NCI-H774 (cell line): ENCODE measurements at places on chromosomes 5 and 9.

DNA sequence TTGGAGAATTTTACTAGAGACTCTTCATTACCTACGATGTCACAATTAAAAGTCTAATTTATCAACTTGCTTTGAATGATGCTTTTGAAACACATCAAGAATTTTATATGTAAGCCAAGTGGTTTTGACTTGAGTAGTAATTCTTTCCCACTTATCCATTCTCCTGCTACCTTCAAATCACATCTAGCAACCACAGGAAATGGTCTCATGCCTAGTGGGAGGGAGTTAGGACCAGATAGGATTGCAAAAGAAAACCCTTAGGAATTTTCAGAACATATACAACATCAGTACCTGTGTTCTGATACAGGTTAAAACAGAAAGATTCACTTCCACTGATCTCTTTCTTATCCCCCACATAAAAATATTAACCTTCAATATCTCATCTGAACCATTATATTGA lies 260.4 kb downstream of the CWC27 start:
- no peak for DNase-seq

GRCh38 chr5:148913985-148914431 lies 87.6 kb downstream of the ADRB2 start:
- DNase-seq, result no peak

- DNase-seq, result no peak
Measured at GRCh38 chr9:129486756-129487657, 133.9 kb downstream of the C9orf50 start.

DNA sequence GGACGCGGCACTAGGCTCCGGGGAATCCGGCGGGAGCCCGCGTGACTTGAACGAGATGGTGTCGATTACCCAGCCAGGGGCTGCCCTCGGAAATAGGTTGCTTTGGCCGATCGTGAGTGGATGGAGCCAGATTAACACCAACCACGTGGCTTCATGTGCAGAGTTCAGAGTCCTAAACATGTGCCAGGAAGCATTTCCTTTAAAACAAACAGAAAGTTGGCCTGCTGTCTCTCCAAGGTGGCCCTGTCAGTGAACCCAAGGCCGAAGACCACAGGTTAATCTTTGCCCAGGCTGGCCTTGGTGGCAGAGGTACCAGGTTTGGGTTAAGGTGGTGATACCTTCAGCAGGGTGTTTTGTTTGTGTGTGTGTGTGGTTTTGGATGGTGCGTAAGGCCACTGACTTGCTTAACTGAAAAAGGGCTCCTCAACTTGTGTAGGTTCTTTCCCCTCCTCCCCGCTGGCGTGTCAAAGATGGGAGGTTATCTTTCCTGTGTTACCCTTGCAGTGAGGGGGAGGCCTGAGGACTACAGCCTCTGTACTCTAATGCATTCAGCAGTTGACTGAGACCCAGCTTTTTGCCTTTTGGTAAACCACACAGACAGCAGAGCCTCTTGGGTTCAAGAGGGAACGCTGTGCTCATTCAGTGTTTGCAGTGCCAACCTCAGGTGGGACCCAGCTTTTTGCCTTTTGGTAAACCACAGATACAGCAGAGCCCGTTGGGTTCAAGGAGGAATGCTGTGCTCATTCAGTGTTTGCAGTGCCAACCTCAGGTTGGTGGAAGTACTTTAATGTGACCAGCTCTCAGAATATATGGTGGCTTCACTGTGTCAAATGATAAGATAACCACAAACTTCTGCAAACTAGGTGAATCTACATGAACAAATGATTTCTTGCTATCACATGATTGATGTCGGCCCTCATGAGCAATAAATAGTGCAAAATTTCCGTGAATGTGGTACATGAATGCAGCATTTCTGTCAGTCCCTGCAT lies 1.4 kb downstream of the IQGAP2 start:
- DNase-seq, result no peak

- peak; percentile 23 for DNase-seq
Measured at GRCh38 chr9:93071464-93071863, 13.0 kb downstream of the SUSD3 start.

- DNase-seq, result no peak
Measured at GRCh38 chr5:97797994-97798451, 615.0 kb upstream of the RIOK2 start.

DNA sequence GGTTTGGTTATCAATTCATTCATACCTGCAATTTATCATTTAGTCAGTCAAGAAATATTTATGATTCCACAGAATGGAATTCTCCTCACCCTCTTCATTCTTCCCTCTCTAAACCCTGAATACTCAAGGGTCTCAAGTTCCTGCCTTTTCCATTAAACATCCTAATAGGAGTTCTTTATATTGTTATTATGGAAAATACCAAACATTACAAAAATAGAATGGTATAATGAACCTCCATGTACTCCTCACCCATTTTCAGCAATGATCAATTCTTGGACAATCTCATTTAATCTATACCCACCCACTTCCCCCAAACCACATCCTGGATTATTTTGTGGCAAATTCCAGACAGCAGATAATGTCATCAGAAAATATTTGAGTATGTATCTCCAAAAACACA lies 74.5 kb downstream of the ADAMTS12 start:
- no peak for DNase-seq

DNA sequence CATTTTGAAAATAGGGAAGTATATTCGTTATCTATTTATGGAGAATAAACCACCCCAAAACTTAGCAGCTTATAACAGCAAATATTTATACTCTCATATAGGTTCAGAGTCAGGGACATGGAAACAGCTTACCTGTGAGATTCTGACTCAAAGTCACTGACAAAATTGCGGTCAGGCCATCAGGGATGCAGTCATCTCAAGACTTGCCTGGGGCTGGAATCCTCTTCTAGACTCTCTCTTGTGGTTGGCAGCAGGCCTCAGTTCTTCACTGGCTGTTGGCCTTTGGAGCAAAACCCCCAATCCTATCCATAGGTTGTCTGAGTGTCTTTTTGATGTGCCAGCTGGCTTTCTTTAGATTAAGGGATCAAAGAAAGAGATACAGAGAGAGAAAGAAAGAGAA lies 275.6 kb downstream of the SEC61B start:
- no peak for DNase-seq

GRCh38 chr5:72692651-72693442 lies 123.6 kb upstream of the TNPO1 start:
- DNase-seq, result no peak

- DNase-seq, result peak; percentile 45
Measured at GRCh38 chr9:4662989-4663792, 1.1 kb downstream of the PLPP6 start.

- no peak for DNase-seq
Measured at GRCh38 chr9:91726406-91727100, 223.5 kb downstream of the ROR2 start.

GRCh38 chr9:87611776-87612175 lies 114.1 kb downstream of the DAPK1 start:
- no peak for DNase-seq

- DNase-seq, result peak; percentile 19
Measured at GRCh38 chr9:131395157-131396098, 1.5 kb downstream of the PRRC2B start.

GRCh38 chr9:69965416-69966145 lies 78.1 kb upstream of the MAMDC2 start:
- DNase-seq, result no peak

DNA sequence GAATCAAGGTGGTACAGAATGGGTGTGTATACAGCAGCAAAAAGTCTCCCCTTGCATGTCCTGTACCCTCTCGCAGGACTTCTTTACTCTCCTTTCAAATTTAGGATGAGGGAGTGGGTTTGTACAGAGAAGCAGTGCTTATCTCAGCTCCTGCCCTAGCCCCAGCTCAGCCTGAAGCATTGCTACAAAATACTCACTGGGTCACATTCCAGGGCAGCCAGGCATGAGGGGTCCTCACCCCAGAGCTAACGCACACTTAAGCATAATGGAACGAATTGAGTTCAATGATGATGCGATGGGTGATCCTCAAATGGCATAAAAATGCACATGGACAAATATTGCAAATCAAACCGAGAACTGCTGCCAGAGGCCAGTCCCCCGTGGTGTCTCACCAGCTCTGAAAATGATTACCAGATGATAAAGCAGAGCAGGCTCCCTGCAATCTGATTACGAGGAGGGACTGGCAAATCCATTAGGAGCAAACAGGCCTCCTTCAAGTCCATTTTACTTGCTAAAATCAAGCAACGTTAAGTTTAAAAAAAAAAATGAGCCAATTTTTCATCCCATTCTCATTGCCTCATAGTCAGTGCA lies 231.6 kb upstream of the TAS2R1 start:
- no peak for DNase-seq
